ENCODE measurements at places on chromosomes 3 and 15.

GRCh38 chr3:167785790-167786189 is 50.3 kb downstream of the SERPINI1 start:
- DNase-seq = no peak

GRCh38 chr3:66572938-66573710 is 72.3 kb upstream of the LRIG1 start:
- DNase-seq = no peak

- DNase-seq = peak; percentile 84
Measured at GRCh38 chr15:64842096-64842939, 603 bp downstream of the PLEKHO2 start.

DNA sequence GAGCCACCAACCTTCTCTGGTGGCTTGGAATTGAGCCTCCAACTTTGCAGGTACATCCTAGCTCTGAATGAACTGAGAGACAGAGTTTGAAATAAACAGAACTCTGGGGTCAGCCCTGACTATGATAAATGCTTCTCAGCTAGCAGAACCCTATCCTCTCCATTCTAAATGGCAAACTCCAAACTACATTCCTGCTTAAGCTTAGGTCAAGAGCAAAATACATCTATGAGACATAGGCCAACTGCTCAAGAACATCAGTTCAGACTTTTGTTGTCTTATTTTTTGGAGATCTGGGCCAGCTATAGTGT is 1.5 kb upstream of the SH3BP5 start:
- no peak for DNase-seq

- DNase-seq = no peak
Measured at GRCh38 chr15:29656636-29657475, 165.4 kb downstream of the TJP1 start.

- no peak for DNase-seq
Measured at GRCh38 chr3:132009241-132009640, 25.6 kb downstream of the CPNE4 start.

DNA sequence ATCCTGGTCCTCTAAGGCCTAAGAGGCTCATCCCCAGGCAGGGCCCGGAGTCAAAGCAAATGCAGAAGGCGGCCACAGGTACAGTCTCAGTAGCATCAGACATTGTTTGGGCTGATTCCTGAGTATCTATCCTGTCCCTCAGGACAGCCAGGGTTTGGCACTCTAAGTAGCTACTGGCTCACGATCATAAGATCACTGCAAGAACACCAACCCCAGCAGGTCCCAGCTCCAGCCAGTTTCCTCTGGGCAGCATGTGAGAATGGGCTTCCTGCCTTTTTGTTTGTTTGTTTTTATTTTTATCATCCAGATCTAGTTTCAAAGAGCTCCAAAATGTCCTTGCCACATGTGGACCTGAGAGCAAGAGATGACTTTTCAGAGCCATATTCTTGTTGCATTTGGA is 32.7 kb downstream of the LRRFIP2 start:
- DNase-seq = no peak

DNA sequence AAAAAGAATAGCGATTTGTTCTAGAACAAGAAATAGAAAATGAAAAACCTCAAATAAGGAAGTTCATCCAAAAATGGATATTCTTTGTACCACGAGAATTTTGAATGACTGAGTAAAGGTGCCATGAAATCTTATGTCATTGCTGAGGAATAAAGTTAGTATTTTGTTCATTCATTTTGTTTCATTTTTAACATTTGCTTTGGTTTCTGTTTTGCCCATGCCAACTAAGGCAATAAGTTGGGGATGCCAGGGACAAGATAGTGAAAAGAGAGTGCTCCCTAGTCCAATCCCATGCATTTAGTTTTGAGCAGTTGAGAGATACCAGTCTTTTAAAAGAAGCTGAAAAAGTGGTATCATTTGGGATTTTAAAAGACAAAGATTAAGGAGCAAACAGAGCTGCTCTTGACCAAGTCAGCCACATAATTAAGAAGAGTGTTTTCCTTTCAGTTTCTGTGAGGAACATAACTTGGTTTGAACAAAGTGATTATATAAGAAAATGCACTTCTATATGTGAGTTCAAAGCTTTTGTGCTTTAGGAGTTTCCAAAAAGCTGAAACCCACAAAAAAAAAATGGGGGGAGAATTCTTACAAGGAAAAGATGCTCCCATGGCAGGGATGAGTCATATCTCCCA is 201.4 kb downstream of the PLOD2 start:
- DNase-seq = no peak

DNA sequence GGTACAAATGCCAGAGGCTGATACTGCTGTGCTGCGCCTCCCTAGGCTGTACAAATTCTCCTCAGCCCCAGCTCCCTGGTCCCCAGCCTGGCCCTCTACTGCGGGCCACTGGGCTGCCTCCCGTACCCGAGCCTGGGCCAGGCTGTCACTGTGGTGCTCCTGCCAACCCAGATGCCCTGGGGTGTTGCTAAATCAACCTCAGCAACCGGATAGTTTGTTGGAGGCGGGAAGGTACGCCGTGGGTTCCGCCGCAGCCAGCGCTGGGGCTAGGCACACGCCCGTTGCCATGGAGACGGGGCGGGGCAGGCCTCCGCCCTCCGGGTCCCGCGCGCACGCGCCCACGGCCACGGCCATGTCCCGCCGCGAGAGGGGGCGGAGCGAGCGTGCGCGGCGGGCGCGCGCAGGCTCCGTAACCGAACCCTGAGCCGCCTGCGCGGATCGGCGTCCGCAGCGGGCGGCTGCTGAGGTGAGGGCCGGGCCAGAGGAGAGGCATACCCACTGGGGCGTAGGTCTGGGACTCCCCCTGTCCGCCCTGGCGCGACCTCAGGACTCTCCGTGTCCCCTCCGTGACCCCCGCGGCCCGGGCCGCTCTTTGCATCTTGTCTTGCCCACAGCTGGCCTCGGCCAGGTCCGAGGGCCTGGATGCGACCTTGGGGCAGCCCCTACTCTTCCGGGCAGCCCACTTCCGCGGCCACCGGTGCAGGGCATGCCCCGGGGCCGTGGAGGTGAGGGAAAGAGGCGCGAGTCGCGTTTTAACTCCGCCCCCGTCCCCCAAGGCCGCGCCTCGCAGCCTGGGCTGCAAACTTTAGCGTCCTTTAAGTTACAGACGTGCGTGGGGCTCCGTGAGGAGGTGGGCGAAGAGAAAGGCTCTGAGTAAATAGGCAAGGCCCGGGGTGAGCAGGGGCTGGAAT is at the start of gene TEX264:
TEX264 (plus strand) TSS at position 430 of the 911 bp plus-strand sequence. CDS start 3,053 bp downstream, outside the sequence.
- peak; percentile 90 for DNase-seq

- peak; percentile 50 for DNase-seq
Measured at GRCh38 chr3:9552252-9552999, 1.2 kb downstream of the LHFPL4 start.

GRCh38 chr3:12904951-12905315 is 63.6 kb upstream of the RPL32 start:
- no peak for DNase-seq

DNA sequence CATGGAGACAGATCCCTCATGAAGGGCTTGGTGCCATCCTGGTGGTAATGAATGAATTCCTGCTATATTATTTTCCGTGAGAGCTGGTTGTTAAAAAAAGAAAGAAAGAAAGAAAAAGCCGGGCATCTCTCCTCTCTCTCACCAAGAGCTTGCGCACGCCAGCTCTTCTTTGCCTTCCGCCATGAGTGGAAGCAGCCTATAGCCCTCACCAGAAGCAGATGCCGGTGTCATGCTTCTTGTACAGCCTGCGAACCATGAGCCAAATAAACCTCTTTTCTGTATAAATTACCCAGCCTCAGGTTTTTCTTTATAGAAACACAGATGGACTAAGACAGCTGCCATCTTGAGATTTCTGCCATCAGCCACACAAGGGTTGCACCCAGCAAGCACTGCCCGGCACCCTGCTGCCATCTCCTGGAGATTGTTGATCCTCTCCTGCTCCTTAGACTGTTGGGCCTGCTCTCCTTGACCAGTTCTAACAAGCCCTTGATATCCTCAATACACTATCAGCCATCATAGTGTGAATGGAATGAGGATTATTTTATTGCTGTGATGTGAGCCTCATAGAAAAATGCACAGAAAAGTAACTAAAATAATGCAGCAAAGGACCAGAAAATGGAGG is 3.5 kb upstream of the AHSG start:
- DNase-seq = no peak
